Jurkat, Clone E6-1 (cell line): ENCODE measurements at places on chromosomes 7 and 10.
A peak's percentile ranks its signal among the peaks of the same experiment; 100 is the strongest.

DNA sequence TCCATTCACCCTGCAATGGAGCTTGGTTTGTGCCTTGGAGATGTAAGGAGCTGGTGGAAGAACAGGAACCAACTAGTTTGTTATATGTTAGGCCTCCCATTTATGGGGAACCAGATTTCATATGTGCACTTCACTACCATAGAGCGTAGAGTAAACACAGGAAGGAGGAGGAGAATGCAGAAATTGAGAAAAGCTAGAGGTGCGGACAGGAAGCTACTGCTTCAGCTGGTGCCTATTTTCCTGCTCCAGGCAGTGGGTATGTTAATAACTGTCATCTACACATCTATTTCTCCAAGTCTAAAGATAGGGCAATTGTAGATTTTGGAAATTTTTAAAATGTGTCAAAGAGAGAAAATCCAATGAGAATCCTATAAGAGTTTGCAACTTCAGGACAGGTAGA, 482.2 kb downstream of the PLXDC2 start:
- DNase-seq, result no peak

DNA sequence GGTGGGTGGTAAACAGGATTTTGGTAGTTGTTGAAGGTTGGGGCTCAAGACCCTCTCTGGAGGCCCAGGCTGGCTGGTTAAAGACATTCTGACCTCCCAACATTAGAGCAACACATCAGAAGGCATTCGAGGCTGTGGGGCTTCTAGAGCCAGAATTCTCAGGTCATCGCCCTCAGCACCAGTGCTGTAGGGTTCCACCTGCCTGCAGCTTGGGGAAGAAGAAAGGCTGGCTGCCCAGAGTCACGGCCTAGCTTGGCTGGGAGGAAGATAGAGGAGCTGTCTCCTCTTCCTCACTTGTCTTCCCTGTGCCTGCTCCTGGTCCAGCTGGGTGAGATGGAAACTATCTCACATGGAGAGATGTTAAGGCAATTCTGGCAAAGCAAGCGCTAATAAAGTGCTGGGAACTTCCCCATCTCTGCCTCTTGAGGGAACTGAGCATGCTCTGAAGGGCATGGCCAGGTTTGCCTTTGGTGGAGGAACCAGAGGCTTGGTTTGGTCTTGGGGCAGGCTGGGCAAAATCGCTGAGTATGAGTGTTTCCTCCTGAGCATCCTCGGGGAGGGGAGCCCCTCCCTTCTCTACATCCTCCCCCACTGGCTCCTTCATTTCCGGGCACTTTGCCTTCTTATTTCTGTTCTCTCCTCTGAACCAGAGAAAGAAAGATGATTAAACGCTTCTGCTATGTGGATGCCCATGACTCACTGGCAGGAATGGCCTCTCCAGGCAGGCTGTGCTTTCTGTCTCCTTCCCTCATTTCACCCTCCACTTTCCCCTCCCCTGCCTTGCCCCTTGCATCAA, 509.0 kb upstream of the PODXL start:
- DNase-seq, result no peak

DNA sequence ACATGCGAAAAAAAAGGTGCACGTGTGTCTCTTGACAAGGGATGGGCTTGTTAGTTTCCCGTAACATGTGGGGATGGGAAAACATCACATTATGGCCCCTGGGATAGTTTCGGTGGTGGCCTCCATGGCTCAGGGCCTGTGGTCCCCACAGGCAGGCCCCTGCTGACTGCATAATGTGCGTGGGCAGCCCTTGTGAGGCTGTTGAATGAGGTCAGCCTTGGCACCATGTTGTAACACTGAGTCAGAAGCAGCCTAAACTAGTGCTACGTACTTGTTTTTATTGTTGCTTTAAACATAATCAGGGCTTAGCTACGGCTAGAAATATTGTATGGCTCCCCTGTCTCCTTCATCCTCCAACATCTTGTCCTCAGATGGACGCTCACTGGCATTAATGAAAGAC, 80.6 kb downstream of the BEND7 start:
- no peak for DNase-seq

DNA sequence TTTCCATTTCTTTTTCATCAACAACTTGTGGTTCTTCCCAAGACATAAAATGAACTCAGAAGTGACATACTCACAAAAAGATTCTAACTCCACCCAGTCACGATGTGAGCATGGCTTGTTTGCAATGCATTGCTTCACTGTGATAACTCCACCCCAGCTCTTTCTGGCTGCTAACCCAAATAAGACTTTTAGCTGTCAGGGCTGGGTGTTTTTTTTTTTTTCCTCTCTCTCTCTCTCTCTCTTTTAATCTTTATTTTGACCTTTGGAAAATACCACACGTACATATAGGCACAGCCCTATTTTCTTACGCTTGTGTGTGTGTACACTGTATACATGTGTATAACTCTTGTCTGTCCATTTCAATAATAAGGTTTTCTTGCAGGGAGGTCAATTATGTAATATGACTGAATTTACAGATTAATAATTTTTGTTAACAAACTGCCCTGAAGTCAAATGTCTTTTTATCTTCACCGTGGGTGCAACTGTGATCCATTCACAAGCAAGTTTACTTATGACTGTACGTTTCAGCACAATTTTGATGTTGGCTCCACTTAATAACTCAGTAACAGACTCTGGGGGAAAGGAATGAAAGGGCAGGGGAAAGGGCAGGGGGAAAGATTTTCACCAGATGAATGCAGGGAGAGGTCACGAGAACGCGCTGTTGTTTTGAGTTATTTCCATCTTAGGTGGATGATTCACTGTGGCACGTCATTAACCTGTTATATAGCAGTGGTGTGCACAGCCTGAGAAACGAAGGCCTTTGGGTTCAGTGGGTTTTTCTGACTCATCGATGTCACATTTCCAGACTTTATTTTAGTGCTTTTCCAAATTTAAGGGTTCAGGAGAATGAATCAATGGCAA, 49.1 kb downstream of the APBB1IP start:
- no peak for DNase-seq

GRCh38 chr7:108430664-108431063, 25.6 kb downstream of the NRCAM start:
- DNase-seq, result no peak

DNA sequence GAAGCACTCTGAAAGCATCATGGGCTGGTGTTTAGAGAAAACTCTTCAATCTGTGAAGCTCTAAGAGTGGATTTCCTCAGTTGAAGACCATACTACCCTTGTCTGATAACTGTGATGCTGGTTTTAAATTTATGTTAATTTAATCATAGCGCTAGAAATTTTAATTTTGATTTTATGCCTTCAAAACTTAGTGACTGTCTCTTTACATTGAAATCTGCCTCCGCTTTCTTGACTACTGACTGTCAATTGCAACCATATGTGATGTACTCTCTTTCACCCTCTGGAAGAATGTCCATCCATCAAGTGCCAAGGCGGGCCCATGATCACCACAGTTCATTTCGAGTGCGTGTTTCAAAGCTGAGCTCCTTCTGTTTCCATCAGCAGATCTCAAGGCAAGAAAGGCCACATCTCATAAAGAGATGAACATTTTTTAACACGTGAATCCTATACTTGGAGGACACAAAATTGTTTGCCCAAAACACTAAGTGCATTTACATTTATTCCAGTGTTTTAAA, 147.1 kb downstream of the ITGA8 start:
- DNase-seq, result no peak

GRCh38 chr10:14603534-14604102, 171.1 kb downstream of the FAM107B start:
- DNase-seq, result no peak

DNA sequence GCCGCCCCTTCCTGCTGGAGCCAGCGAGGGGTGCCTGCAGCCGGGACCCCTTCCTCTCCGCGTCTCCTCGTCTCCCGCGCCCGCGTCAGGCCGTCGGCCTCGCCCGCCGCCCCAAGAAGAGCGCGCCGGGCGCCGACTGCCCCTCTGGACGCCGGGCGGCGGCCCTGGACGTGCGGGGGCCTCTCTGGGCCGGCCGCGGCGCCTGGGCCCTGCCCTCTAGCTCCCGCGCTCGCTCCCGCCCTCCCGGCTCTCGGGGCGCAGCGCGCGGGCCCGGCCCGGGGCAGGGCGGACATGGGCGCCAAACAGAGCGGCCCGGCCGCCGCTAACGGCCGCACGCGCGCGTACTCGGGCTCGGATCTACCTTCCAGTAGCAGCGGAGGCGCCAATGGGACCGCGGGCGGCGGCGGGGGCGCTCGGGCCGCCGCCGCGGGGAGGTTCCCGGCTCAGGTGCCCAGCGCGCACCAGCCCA, 704 bp downstream of the ZNRF2 start:
- no peak for DNase-seq

- DNase-seq, result peak; percentile 81
These were observed 27.1 kb downstream of the NMT2 start for GRCh38 chr10:15141136-15142054.

DNA sequence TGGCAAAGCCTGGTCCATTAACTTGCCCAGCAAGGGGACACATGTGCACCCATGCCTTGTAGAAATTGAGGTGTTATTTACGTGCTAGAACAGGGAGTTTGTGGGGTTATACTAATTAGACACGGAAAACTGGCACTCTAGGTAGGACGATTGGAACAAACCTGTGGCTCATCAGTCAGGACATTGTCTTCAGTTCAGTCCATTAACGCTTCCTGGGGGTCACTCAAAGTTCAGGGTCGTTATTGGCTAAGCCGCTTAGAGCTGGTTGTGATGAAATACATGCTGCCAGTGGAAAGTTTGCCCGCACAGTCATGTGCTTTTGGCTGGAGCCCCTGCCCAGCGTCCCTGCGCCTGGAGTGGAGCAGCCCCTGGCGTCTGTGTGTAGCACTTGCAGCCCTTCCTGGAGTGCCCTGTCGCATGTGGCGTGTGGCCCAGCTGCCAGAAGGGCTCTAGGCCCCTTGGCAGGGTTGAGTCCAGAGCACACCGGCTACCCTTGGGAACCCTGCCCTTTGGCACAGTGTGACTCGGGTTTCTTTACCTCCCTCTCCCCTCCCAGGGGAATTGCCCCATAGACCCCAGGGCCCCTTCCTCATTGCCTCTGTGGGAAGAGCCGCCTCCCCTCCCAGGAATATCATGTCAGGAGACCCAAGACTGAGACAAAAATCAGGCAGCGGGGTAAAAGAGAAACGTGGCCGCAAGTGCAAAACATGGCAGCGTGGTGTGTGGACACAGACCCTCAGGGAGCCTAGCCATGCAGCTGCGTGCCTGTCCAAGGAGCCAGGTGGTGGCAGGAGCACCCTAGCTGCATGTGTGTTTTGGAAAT, 9.8 kb downstream of the ZNF775 start:
- no peak for DNase-seq

DNA sequence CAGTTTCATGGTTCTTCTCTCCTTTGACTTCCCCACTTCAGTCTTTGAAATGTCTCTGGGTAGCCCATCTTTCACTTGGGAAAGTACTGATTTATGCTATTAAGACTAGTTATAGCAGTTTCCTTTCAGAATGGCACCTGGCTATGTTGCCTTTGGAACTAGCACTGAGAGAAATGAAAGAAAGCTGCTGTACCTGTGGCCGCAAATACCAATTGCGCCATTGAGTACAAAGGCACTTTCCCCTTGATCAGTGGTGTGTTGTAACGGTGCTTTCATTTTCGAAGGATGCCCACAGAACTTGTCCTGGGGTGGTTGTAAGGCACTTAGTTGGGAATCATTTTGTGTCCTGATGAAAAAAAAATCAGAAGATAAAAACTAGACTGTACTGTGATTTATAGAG, 16.8 kb downstream of the BUB3 start:
- no peak for DNase-seq

GRCh38 chr7:25652366-25652765, 424.1 kb upstream of the NPVF start:
- DNase-seq, result no peak

GRCh38 chr10:87658858-87659555, 671 bp upstream of the PAPSS2 start:
- no peak for DNase-seq

DNA sequence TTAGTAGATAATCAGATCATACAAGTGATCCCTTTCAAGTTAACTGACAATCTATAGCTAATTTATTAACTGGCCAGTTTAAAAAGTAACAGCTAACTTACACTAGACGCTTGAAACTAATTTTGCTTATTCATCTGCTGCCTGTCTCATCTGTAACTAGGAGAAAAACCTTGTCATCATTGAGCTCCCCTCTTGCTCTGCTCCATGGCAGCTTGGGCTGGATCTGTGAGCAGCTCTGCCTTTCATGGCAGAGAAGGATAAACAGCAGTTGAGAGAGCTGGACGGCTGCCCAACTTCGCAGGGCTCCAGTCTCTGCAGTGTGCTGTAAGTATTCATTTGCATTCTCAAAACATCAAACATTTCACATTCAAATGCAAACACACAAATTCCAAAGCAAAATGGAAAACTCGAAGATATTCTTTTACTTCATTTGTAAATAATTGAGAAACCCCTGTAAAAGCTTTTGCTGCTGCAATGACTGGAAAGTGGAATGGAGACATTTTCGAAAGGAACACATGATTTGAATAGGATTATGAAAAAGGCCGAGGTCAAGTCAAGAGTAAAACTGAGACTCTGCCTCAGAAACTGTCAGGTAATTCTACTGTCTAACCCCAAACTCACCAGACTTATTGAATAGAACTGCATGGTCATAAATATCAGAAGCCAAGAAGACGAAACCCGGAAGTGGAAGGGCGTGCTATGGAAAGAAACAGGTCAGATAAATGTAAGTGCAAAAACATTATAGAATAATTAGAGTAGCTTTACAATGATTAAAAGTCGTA, 17.6 kb downstream of the SLC35B4 start:
- no peak for DNase-seq

DNA sequence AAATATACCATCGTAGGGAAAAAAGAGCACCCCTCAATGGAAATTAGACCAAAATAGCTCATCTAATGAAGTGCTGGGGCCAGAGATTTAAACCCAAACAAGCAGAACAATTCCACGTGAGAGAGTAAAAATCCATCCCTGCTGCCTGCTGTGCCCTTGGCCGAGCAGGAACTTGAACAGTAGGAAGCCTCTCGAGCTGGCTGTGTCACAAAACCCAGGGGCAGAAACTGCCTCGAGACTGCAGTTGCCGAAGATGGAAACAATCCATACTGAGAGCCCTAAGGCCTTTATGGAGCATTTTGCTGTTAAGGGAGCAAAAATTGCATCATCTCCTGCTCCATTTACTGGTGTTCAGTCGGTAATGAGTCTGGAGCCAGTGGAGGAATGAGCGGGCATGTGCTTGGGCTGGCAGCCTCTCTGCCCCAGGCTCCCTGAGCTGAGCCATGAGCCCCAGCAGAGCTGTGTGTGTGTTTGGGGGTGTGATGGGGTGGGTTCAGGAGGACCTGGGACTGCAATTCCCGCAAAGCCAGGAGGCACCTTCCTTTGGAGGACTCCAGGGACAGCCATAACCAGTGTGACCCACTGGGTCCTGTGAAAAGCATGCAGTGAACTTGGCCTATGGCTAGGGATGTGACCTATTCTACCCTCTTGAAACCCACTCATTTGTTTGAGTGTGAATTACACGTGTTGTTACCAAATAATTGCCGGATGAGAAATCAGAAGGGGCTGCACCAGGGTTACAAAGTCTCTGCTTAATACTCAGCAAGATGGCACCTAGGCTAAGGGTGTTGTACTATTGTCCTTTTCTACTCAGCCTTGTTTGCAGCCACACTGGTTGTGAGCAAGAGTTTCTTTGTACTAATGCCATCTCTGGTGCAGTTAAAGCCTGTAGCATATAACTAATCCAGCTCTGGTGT, 58.3 kb downstream of the CDHR3 start:
- DNase-seq, result no peak

GRCh38 chr7:35720849-35721248, 25.9 kb upstream of the HERPUD2 start:
- DNase-seq, result no peak
